Stomach (tissue), 19 donors: ENCODE measurements at places on chromosomes 11 and 22. TPM values are rescaled to one million over a fixed set of nuclear protein-coding genes. Genes with fewer than 3 reads are reported as not detected.

DNA sequence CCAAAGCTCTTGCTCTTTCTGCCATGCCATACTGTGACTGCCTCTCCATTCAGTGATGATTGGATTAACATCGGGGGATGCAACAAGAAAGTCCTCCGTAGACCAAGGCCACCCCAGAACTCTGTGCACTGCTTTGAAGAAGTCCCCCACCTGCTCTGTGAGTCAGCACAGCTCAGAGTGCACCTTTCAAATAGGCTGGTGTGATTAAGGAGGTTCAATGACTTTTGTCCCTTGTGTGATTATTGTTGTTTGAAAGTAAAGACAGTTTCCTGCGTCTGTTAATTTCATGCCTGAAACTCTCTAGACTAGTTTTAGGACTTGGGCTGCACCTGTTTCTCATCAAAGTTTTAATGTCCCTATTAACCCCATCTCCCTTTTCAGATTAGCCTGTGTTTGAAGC, 33.0 kb upstream of the DBX1 start:
- no peak for DNase-seq

Gene BRSK2
- not detected for total RNA-seq

DNA sequence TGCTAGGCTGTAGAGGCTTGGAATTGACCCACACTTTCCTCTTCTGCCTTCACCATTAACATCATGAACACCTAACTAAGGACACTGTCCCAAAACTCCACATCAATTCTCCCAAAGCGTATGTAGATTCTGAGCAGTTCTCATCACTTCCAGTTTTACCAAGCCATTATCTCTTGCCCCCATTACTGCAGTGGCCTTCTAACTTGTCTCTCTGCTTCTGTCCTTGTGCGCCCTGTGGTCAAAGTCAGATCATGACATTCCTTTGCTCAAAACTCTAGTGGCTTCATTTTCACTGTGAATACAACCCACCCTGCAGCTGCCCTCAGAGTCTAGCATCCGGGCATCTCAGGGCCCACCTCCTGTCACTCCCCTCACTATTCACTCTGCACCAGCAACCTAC, 13.1 kb upstream of the TOP3B start:
- no peak for DNase-seq

GRCh38 chr11:45405916-45406670, 120.0 kb upstream of the SYT13 start:
- no peak for DNase-seq

DNA sequence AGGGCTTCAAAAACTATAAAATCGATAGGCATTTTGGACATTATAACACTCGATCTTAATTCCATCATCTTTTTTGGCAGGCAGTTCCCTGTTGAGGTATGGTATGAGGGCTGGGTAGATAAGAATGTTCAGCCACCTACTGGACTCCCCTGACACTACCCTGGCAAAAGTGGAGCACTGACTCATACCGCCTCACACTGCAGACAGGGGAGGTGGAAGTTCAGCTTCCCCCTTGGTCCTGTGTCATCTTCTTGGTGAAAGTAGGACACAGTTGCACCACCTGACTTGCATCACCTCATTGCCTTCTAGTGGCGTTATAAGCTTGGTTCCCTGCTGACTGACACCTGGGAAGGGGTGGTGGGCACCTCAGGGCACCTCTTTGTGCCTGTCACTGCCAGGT, 30.4 kb downstream of the PAAF1 start:
- DNase-seq, result no peak

Gene OR10D3
- not detected for total RNA-seq

DNA sequence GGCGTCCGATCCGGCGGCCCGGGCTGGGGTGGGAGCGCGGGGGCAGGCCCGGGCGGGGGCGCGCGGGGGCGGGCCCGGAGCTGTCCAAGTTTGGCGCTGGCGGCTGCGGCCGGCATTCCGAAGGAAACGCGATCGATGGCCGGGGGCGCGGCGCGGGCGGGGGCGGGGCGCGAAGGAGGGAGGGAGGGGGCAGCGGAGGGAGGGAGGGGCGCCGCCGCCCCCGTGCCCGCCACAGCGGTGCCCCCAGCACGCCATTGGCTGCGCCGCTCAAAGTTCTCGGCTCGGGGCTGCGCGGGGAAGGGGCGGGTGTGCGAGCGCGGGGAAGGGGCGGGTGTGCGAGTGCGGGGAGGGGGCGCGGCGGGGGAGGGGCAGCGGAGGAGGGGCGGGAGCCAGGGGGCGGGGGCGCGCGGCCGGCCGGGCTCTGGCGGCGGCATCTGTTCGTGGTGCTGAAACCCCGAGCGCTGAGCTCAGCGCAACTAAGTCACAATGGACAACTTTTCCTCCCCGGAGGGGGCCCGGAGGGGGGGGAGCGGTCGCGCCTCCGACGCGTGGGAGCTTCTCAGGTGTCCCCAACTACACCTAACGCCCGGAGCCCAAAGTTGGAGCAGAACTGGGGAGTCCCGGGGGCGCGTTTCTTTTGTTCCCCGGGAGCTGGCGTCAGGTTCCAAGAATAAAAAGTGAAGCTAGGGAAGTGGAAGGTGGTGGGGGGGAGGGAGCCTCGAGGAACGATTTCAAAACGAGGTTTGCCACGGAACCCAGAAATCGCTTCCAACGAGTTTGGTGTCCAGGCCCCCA, 2.2 kb downstream of the PHF21B start:
- DNase-seq, result no peak

DNA sequence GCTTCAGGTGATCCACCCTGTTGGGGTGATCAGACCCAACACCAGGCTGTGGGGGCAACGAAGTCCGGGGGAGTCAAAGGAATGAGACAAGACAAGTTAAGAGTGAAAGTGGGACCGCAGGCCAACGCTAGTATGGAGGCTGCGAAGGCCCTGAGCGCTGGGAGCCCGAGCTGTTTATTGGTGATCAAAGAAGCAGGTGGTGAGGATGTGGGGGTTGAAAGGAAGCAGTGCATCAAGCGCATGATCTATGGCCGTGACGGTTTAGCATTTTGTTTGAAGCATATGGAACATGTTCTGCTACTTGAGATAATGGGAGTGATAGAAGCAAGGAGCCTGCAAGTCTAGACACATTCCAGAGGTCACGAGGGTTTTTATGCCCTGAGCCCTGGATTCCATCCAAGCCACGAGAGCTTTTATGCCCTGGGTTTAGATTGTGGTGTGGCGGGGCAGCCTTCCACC, 49.5 kb downstream of the MCHR1 start:
- peak; percentile 62 for DNase-seq

Gene RAB36
- 0.58 TPM for total RNA-seq

- DNase-seq, result peak; percentile 49
These were observed 25.6 kb downstream of the OR2AG2 start for GRCh38 chr11:6746086-6746618.

GRCh38 chr11:94781837-94782236, 13.7 kb downstream of the AMOTL1 start:
- no peak for DNase-seq

- no peak for DNase-seq
These were observed 275.3 kb downstream of the METTL15 start for GRCh38 chr11:28383456-28383855.

DNA sequence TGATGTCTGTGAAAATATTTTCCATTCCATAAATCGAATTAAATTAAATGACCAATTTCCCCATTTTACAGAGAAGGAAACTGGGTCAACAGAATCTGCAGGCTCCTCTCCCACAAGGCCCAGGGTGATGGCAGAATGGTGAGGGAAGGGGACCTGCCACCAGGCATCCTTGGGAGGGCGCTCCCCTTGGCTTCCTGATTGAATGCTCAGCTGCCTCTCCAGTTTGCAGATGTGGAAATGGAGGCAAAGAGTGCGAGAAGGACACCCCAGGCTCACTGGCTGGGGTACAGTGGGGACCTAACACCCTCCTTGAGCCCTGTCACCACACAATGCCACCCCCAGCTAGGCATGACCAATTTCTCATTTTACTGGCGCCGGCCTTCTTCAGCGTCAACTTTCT, 28.5 kb upstream of the CSNK1E start:
- no peak for DNase-seq

GRCh38 chr11:8025816-8026215, 38.7 kb downstream of the EIF3F start:
- DNase-seq, result no peak

DNA sequence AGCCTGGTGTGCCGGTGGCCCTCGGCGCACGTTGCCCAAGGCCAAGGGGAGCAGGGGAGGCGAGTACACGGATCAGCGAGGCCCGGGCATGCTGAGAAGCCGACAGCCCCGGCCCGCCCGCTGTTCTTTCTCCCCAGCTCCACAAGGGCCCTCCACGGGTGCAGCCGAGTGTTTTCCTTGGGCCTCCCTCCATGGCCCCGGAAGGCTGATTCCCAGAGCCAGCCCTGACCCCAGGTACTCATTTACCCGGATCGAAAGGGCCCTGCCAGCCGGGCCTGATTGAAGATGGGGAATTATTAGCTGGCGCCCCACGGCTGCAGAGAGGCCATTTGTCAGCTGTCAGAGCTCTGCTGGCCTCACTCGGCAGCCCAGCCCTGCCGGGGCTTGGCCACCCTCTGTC, 53.1 kb downstream of the WNT7B start:
- peak; percentile 64 for DNase-seq

GRCh38 chr11:87463486-87464102, 425.9 kb downstream of the TMEM135 start:
- DNase-seq, result no peak

DNA sequence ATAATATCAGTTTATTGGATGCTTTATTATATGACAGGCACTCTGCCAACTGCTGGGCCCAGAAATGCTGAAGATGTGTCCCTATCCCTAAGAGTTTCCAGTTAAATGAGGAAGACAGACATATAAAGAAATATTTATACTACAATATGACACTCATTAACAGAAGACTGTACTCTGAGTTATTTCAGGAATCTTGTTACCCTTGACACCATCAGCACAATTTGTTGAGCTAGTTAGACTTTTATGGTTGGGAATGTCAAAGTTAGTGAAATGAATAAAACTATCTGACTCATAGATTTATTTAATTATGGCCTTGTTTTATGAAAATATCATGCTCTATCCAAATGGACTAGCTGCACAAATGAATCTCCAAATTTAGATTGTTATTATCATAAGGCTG, 25.6 kb upstream of the MSANTD4 start:
- DNase-seq, result no peak

Gene PPP6R2
- 54.9 TPM for total RNA-seq

DNA sequence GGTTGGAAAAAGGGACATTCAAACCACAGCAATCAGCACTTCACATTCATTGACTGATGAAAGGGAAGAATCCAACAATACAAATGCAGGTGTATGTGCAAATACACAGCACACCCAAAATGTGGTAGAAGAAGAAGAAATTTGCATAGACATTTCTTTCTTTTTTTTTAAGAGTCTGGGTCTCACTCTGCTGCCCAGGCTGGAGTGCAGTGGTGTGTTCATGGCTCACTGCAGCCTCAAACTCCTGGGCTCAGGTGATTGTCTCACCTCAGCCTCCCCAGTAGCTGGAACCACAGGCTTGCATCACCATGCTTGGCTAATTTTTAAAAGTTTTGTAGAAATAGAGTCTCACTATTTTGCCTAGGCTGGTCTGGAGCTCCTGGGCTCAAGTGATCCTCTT, 21.9 kb downstream of the CARS1 start:
- DNase-seq, result no peak

DNA sequence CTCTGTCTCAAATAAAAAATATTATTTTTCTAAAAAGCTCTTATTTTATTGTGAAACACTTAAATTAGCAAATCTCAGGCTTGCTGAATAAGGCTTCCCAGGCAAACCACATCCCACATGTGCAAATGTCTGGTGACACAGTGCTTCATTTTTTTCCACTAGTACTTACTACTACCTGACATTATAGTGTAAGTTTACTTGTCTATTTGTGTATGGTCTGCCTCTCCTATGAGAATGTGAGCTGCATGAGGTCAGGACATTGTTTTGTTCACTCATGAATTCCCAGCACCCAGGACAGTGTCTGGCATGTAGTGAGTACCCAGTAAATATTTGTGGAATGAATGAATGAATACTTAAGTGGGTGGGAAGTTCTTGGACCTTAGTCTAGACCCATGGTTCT, 103.1 kb downstream of the PTPRJ start:
- DNase-seq, result no peak

Gene ARHGAP20
- total RNA-seq, result 33.9 TPM

Gene OTOG
- total RNA-seq, result not detected

Gene SLC6A5
- total RNA-seq, result not detected

- no peak for DNase-seq
These were observed 120.7 kb upstream of the TOP3B start for GRCh38 chr22:22103078-22103875.

DNA sequence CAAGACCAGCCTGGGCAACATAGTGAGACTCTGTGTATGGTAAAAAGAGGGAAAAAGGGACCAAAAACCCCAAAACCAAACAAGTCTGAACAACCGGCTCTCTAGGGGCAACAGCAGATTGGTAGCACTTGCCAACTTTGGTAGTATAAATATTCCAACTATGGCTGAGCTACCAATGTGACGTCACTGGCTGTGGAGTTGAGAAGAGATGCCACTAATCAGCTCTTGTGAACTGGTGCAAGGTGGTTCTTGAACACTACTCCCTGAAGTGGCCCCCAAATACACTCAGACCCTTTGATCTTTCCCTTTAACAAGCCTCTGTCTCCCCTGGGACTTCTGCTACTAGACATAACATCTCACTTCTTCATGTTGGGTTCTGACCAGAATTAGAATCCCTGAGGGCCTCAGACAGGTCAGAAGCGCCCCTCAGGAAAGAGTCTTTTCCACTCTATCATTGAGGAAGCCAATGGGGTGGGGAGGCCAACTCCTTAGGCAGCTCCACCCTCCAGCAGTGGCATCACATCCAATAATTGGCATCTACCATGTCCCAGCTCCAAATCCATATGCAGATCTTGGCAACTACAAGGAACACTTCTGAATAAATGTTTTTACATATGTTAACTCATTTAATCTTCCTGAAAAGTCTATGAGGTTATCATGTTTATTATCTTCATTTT, 49.2 kb downstream of the RPL27A start:
- no peak for DNase-seq

GRCh38 chr22:42192547-42192946, 61.9 kb upstream of the CYP2D6 start:
- no peak for DNase-seq

DNA sequence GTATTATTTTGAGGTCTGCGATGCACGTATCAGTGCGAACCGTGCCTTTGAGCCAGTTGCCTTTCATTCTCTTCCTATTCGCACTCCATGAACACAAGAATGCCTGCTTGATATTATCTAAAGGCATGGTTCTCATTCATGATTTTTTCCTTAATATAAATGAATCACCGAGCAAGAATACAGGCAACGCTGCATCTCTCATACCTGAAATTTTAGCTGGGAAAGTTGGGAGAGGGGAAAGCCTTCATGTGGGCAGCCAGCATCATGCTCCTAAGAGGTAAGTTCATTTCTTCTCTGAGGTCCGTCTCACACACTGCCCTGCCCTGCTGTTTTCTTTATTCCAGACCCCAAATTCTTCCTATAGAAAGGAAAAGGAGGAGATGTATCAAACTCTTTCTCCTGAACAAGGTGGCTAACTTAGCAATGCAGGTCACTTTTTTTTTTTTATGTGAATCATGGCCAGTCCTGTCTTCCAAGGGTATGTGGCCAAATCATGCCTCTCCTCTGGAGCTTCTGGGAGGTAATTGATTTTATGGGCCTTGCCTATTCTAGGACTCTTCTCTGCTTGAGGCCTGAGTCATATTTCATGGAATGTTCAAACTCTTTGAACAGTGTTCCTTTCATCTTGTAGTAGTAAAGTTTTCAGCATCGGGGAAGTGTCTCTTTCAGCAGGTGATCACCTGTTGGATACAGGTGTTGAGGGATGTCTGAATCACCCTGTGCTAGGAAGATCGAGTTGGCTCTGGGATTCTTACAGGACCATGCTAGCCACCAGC, 3.2 kb downstream of the GLB1L2 start:
- no peak for DNase-seq

- no peak for DNase-seq
These were observed 150.0 kb upstream of the BLID start for GRCh38 chr11:122265981-122266380.

- no peak for DNase-seq
These were observed 230.9 kb upstream of the UBASH3B start for GRCh38 chr11:122424636-122425035.
